ENCODE measurements at places on chromosomes 6 and 20.
A peak's percentile ranks its signal among the peaks of the same experiment; 100 is the strongest.

- DNase-seq: no peak
These were observed 147.8 kb downstream of the CD83 start for GRCh38 chr6:14265049-14266021.

DNA sequence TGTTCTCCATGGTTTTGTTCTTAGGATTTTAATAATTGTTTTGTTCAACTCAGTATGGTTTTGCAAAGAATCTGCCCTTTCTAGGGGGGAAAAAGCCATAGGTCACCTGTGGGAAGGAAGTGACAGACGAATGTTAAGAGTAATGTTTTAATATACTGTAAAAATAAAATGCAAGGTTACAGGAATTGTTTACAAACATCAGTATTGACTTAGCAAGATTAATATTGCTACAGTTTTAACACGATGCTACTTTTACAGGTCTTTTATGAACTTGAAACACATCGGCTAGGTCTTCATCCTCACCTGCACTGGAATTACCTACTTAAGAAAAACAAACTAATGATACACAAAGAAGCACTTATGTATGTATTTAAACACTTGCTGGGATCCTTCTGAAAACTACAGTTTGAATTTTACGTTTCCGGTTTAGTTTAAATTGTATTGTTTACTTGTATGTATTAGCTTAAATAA lies 1.7 kb upstream of the NKX2-4 start:
- no peak for DNase-seq

DNA sequence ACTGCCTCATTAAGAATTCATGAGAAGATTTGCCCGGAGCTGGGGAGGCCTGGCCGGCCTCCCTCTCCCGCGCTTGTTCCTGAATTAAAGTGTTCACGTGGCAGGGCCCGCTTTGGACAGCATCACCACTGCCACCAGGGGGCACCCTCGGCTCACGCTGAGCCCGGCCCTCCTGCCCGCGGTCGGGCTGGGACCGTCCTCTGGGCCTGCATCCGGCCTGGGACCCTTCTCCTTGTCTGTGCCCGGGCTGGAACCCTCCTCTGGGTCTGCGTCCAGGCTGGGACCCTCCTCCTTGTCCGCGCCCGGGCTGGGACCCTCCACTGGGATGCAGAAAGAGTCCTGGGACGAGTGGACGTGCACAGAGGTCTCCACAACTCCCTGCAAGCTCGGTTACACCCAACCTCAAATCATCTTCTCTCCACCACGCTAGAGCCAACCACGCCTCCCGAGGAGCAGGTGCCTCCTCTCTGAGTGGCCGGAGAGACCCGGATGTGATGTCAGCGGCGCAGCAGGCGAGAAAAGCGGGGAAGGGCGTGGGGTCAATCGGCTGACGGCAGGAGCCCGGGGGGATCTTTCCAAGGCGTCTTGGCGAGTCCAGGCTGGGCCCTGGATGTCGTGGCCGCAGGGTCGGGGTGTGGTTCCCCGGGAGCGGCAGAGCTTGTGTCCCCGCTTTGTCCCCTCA lies 50.9 kb upstream of the DACT2 start:
- DNase-seq: peak; percentile 30

DNA sequence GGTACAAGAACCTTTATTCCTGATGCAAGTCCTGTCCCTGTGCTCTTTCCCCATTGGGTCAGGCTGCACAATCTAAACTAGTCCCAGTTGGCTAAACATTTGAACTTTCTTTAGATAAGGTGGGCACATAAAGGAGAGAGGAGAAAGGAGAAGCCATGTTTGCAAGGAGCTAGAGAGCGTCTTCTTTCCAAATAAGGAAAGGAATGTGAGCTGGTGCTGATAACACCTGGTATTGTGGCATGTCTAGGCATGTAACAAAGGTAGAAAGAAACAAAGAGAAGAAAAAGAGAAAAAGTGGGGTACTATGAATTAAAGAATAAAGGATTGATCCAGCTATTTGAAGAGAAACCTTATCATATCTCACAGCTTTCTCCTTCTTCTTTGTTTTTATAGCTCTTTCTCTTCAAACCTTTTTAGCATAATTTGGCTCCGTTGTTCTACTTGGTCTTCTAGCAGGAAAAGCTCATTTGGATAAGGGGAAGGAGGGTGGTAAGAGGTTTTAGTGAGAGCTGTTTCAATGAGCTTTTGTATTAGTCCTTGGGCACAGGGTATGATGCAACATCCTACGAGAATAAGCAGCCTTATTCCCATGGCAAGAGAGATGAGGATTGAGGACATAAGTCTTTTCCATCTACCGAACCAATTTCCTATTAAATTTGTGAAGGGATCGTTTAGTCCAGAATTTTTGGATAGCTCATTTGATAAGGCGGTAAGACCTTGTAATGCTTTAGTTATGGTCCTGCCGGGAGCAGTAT lies 415.5 kb upstream of the MAN1A1 start:
- no peak for DNase-seq

GRCh38 chr20:62997417-62998035 lies 9.2 kb downstream of the BHLHE23 start:
- DNase-seq: no peak

- no peak for DNase-seq
These were observed 553.4 kb upstream of the EPHA7 start for GRCh38 chr6:93972791-93973190.

- DNase-seq: no peak
These were observed 1.5 kb downstream of the DLGAP4 start for GRCh38 chr20:36307412-36308325.

DNA sequence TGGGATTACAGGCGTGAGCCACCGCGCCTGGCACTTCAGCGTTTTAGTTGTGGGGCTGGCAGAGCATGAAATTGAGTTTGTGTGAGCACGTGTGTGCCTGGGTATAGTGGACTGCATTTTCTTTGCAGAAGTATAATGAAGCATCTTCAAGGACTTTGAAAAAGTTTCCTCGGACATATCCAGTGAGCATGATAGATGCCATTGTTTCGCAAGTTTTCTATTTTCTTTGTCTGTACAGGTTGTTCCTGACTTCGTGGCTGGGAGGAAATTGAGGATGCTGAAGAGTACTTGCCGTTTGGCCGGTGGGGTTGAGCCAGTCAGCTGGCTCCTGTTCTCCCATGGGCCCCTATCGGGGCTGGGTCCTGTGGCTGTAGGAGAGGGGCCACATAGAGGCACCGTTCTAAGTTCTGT lies 55.9 kb downstream of the RREB1 start:
- DNase-seq: no peak

DNA sequence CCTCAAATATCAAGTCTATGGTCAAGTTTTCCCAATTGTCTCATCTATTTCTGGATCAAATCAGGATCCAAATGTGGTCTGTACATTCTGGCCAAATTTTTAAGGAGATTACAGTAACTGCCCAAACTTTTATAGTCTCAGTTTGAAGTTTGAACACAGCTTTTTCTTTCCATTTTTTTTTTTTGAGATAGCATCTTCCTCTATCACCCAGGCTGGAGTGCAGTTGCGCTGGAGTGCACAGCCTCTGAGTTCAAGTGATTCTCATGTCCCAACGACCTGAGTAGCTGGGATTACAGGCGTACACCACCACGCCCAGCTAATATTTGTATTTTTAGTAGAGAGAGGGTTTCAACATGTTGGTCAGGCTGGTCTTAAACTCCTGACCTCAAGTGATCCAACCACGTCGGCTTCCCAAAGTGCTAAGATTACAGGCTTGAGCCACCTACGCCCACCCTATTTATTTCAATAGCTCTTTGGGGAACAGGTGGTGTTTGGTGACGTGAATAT lies 84.9 kb upstream of the CARMIL1 start:
- no peak for DNase-seq

- DNase-seq: no peak
These were observed 17.8 kb upstream of the FNDC1 start for GRCh38 chr6:159151266-159151855.

DNA sequence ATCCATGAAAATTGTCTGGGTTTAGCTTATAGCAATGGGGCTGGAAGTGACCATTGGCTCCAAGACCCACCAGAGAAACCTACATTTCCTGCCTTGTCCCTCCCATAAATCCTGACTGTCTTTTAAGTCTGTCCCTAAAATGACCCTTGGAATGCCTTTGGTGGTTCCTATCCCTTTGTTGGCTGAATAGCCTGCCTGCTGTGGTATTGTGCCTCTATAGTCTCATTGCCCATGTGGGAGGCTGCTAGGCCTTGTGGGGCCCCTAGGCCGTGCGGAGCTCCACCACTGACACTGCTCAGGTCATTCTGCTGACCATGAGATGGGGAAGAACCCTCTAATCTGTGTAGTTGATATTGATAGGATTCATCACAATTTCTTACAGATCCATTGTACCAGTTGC lies 43.3 kb downstream of the SCP2D1 start:
- DNase-seq: no peak

DNA sequence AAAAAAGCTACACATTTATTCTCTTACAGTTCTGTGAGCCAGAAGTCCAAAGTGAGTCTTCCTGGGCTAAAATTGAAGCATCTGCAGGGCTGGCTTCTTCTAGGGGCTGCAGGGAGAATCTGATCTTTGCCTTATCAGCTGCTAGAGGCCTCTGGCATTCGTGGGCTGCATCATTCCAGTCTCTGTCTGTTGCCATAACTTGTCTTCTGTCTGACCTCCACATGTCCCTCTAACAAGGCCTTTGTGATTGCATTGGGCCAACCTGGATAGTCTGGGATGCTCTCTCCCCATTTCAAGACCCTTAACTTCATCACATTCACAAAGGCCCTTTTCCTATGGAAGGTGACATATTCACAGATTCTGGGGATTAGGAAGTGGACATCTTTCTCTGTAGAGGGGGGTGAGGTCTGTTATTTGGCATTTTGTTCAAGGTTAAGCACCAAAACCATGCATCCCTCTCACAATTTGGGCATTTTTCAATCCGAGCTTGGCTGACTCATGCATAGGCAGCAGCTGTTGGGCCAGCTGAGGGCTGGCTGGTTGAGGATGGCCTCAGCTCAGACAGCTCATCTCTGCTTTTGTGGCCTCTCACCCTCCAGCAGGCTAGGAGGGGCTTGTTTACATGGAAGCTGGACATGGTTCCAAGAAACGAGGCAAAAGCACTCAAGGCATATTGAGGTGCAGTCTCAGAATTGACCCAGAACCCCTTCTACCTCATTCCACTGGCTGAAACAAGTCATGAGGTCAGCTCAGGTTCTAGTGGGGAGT lies 116.1 kb upstream of the NXT1 start:
- DNase-seq: no peak

DNA sequence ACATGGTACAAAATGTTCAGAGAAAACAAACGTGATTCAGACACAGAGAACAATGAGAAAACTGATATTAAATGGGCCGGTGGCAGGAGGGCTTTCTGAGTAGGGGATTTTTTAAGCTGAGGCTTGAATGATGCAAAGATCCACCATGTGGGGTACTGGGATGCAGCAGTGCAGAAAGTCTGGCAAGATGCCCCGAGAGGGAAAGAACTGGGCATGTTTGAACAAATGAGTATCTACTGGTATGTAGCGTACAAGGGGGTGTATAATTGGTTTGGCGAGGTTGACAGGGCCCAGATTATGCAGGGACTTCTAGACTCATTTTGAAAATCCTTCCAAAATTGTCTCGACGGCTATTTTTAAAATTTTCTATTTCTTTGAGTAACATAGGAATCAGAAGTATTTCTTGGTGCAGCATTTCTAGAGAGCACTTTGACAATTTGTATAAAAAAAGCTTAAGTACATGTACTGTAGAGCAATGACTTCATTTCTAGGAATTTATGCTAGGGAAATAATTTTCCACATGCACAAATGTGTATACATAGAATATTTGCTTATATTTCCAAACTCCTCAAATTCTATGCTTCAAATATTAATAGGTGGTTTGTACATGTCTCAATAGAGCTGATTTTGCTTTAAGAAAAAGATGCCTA lies 119.6 kb upstream of the DOK5 start:
- no peak for DNase-seq

DNA sequence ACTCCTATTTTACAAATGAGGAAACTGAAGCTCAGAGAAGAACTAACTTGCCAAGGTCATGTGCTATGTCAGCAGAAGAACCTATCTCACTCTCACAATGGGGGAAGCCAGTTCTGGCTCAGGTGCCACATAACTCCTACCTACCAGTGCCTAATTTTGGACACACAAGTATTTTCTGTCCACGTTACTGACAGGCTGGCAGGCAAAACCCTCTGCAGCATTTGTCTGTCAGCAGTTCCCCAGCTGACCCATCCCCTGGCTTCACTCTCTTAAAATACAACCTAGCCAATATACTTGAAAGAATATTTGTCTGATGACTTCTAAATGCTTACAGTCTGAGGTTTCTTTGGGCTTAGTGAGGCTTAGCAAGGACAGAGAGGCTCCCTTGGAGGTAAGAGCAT lies 15.5 kb downstream of the GSS start:
- no peak for DNase-seq

- no peak for DNase-seq
These were observed 39.7 kb downstream of the TAF4 start for GRCh38 chr20:62025832-62026563.

DNA sequence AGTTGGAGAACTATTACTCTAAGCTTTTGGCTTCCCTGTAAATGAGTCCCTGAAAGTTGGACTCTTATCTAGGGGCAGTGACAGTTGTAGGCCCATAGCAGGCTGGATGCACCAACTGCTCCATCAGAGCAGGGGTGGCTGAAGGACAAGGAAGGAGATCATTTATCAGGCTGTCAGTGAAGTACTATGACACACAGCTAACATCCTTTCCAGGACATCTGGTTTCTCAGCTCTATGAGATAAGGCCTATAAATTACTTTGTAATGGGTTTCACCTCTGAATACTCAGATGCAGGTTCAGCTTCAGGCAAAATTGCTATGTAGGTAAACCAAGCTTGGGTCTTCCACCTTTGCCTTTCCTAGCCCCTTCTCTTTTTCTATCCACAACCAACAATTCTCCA lies 468.5 kb downstream of the KIF16B start:
- DNase-seq: no peak

- no peak for DNase-seq
These were observed 44.9 kb downstream of the PRND start for GRCh38 chr20:4766631-4767030.
